ENCODE measurements at places on chromosomes 5 and 9.

DNA sequence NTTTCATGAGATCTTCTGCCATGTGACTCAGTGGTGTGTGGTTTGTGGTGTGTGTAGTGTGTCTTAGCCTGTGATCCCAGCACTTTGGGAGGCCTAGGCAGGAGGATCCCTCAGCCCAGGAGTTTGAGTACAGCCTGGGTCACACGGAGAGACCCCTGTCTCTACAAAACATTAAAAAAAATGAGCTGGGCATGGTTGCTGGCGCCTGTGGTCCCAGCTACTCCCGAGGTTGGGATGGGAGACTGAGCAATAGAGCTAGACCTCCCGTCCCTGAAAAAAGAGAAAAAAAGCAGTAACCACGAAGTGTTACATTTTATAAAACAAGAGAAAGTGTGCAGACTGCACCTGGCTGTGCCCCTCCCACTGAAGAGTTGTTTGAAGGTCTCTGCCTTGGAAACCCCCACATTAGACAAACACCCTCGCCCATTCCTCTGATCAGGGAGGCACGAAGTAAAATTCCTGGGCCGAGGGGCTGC lies 21.2 kb upstream of the RNU6ATAC start:
- no peaks in the 10 kb centered on the region for H3K27me3 ChIP-seq
- no peak for DNase-seq
- peaks cover 4% of the 10 kb centered on the region for H3K4me1 ChIP-seq
- H3K4me3 ChIP-seq = no peak overlapping the region
- no peaks in the 10 kb centered on the region for H3K36me3 ChIP-seq

GRCh38 chr5:34436761-34437501 lies 219.2 kb upstream of the RAI14 start:
- H3K36me3 ChIP-seq = no peaks in the 10 kb centered on the region
- DNase-seq = no peak
- H3K27me3 ChIP-seq = no peaks in the 10 kb centered on the region
- H3K4me1 ChIP-seq = no peaks in the 10 kb centered on the region
- H3K4me3 ChIP-seq = no peak overlapping the region

GRCh38 chr5:59327191-59327980 lies 566.1 kb downstream of the PDE4D start:
- DNase-seq = no peak
- H3K27me3 ChIP-seq = no peaks in the 10 kb centered on the region
- H3K4me1 ChIP-seq = no peaks in the 10 kb centered on the region
- H3K27ac ChIP-seq = no peak overlapping the region
- no peak overlapping the region for H3K4me3 ChIP-seq

- no peak overlapping the region for H3K27ac ChIP-seq
- no peaks in the 10 kb centered on the region for H3K4me1 ChIP-seq
- DNase-seq = no peak
- H3K27me3 ChIP-seq = no peaks in the 10 kb centered on the region
These were observed 159.6 kb upstream of the ADAMTSL1 start for GRCh38 chr9:18314316-18314715.

DNA sequence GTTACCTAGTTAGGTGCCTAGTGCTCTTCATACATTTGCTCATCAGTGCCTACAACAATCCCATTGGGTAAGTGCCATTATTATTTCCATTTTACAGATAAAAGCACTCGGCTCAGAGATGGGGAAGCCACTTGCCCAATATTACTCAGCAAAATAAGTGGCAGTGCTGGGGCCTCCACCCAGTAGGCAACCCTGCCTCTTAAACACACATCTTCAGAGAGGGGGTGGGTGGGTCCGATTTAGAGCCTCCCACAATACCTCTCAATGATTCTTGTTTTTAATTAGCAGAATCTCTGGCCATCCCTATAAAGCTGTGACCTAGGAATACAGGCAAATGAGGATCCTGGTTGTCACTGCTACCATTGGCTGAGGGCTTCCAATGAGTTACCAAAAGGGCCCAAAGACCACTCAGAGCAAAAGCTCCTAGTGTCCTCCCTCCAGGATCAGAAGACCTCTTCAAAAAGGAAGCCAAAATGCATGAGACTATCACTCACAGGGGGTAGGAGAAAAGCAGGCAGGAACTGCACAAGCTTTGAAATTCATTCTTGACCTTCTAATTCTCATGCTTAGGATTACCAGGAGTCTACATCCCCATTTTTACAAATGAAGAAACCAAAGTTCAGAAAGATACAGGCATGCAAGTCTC lies 36.1 kb upstream of the UBE2D2 start:
- DNase-seq = no peak
- H3K27me3 ChIP-seq = no peaks in the 10 kb centered on the region
- H3K4me3 ChIP-seq = no peak overlapping the region
- H3K36me3 ChIP-seq = no peaks in the 10 kb centered on the region

- no peaks in the 10 kb centered on the region for H3K27me3 ChIP-seq
- H3K4me3 ChIP-seq = no peak overlapping the region
- H3K36me3 ChIP-seq = peaks cover 54% of the 10 kb centered on the region
- no peak for DNase-seq
These were observed 26.3 kb downstream of the PTGES2 start for GRCh38 chr9:128101231-128101661.
